ENCODE measurements at places on chromosomes 12 and 14.

- no peak overlapping the region for H3K27ac ChIP-seq
- no peaks in the 10 kb centered on the region for H3K4me1 ChIP-seq
- H3K4me3 ChIP-seq, result no peak overlapping the region
- no peaks in the 10 kb centered on the region for H3K36me3 ChIP-seq
- DNase-seq, result no peak
Observed at GRCh38 chr14:30966415-30967363, 58.8 kb upstream of the AP4S1 start.

GRCh38 chr12:110253176-110253575 is 27.9 kb upstream of the ATP2A2 start:
- peak overlapping the region; percentile 87 for H3K27ac ChIP-seq
- DNase-seq, result peak; percentile 84
- H3K4me1 ChIP-seq, result peaks cover 51% of the 10 kb centered on the region

GRCh38 chr14:88194531-88194930 is 128.5 kb downstream of the KCNK10 start:
- peaks cover 40% of the 10 kb centered on the region for H3K27me3 ChIP-seq
- no peak overlapping the region for H3K4me3 ChIP-seq
- no peak overlapping the region for H3K27ac ChIP-seq
- H3K4me1 ChIP-seq, result no peaks in the 10 kb centered on the region

DNA sequence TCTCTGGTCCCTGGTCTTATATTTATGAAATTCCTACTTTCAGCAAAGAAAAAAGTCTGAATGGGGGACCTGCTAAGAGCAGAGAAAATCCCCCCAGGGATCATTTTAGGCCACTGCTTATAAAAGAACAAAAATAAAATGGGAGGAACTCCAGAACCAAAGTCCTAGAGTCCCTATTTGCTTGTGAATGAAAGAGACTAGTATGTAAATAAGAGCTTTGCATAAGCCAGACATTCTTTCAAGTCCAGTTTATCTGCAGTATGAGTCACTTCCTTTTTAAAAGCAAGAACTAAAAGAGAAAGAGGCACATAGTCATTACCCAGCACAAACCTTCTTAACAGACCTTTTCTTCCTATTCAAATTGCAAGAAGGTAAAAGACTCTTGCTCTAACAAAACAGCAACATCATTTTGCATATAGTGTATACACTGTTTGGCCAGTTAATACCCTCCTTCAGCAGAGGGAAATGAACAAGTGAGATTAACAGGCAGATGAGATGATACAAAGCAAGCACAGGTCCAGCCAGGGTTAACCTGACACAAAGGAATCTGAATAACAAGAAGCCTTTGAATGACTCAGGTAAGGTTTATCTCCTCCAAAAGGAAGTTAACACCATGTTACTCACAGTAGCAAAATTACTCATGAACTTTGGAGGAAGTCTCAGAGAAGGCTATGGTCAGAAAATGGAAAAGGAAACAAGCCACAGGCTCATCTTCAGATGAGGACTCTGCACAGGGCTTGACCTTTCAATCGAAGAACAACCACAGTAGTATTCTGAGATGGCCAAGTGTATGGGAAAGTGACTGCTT is 87.3 kb downstream of the PHLDA1 start:
- no peaks in the 10 kb centered on the region for H3K36me3 ChIP-seq
- H3K27me3 ChIP-seq, result no peaks in the 10 kb centered on the region
- no peak overlapping the region for H3K27ac ChIP-seq
- H3K4me1 ChIP-seq, result peaks cover 2% of the 10 kb centered on the region

GRCh38 chr14:100221533-100222223 is 17.3 kb upstream of the YY1 start:
- peak; percentile 60 for DNase-seq
- peak overlapping the region; percentile 55 for H3K27ac ChIP-seq
- H3K4me3 ChIP-seq, result peak overlapping the region; percentile 68
- peaks cover 7% of the 10 kb centered on the region for H3K4me1 ChIP-seq

DNA sequence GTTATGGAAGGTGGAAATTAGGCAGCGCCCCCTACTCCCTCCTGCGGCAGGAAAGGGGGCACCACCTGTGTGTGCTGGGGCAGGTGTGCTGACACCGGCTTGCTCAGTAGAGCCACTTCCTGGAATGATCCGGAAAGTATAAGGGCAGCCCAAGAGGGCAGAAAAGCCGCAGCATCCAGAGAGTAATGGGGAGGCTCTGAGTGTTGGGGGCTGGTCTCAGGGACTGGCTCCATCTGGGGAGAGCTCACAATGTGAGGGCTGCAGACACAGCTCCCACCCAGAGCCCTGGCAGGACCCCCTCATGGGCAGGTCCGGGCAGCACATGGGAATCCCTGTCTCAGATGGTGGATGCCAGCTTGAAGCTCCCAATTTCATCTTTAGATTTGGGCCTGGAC is 187.6 kb upstream of the C14orf180 start:
- H3K4me1 ChIP-seq, result peaks cover 24% of the 10 kb centered on the region
- no peaks in the 10 kb centered on the region for H3K36me3 ChIP-seq
- no peak for DNase-seq

DNA sequence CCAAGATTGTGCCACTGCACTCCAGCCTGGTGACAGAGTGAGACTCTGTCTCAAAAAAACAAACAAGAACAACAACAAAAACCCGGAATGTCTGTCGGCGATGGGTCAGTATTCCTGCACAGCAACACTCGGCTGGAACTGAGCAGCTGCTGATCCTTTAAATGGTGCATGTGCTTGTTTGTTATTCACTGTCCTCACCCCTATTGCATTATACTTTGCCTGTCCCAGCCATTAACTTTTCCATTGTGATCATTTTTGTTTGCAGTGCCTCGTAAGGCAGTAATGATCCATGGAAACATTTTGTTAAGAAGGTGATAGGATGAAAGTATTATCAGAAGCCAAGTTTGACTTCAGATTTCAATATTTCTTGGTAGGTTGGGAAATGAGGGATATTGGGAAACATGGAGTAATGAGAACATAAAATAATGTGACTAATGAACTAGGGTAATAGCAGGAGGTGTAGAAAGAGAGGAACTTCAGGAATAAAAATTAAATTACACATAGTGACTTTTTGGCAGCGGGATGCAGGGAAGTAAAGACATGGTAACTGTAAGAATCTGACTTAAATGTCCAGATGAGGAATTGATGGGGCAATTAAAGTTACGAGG is 6.1 kb downstream of the ACSS3 start:
- no peak overlapping the region for H3K4me3 ChIP-seq
- no peaks in the 10 kb centered on the region for H3K27me3 ChIP-seq
- H3K4me1 ChIP-seq, result peaks cover 21% of the 10 kb centered on the region
- no peaks in the 10 kb centered on the region for H3K36me3 ChIP-seq
- H3K27ac ChIP-seq, result no peak overlapping the region

GRCh38 chr14:42633504-42634095 is 1026.9 kb downstream of the LRFN5 start:
- no peak for DNase-seq
- H3K4me3 ChIP-seq, result no peak overlapping the region
- no peaks in the 10 kb centered on the region for H3K36me3 ChIP-seq
- no peaks in the 10 kb centered on the region for H3K4me1 ChIP-seq
- no peak overlapping the region for H3K27ac ChIP-seq

DNA sequence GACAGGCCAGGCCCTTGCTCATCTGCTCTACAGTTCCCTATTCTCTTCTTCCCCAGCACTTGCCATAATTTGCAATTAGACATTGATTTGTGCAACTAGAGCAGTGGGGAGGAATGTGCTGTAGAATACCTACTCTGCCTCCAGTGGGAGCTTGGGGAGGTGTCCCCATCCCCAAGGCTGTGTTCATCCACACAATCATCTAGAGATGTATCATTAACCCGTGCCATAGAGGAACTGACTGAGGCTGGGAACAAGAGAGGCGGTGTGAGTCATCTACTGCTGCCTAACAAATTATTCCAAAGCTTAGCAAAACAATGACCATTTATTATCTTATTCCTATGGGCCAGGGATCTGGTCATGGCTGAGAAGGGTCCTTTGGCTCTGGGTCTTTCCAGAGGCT is 5.1 kb upstream of the OTUB2 start:
- H3K27me3 ChIP-seq, result no peaks in the 10 kb centered on the region
- H3K4me1 ChIP-seq, result no peaks in the 10 kb centered on the region
- H3K4me3 ChIP-seq, result no peak overlapping the region
- DNase-seq, result no peak
- H3K36me3 ChIP-seq, result no peaks in the 10 kb centered on the region
- no peak overlapping the region for H3K27ac ChIP-seq

DNA sequence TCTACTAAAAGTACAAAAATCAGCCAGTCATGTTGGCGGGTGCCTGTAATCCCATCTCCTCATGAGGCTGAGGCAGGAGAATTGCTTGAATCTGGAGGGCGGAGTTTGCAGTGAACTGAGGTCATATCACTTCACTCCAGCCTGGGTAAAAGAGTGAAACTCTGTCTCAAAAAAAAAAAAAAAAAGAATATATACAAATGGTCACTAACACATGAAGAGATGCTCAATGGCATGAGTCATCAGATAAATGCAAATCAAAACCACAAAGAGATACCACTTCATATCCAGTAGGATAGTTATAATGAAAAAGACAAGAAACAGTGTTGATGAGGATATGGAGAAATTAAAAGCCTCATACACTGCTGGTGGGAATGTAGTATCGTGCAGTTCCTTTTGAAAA is 33.6 kb upstream of the METAP2 start:
- H3K4me1 ChIP-seq, result no peaks in the 10 kb centered on the region
- no peak overlapping the region for H3K4me3 ChIP-seq
- H3K27ac ChIP-seq, result no peak overlapping the region
- H3K36me3 ChIP-seq, result no peaks in the 10 kb centered on the region
- DNase-seq, result no peak
- no peaks in the 10 kb centered on the region for H3K27me3 ChIP-seq

GRCh38 chr12:98939926-98940325 is 294.8 kb downstream of the APAF1 start:
- no peaks in the 10 kb centered on the region for H3K4me1 ChIP-seq
- DNase-seq, result no peak
- H3K36me3 ChIP-seq, result no peaks in the 10 kb centered on the region
- no peaks in the 10 kb centered on the region for H3K27me3 ChIP-seq
- H3K27ac ChIP-seq, result no peak overlapping the region

DNA sequence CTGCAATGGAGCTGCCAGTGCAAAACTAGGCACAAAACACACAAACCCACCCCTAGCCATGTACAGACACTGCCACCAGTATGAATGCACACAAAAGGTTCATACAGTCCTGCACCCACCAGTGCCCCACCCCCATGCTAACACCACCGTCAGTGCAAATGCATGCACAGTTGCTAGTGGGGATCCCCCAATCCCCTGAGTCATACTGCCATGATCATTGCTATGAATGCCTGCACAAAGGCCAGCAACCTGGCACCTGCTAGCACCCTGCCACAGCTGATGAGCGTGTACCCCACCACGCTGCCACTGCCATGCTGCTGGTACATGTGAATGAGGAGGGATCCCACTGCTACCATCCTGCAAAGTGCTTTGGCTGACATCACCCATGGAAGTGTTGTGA is 23.9 kb downstream of the PZP start:
- H3K4me1 ChIP-seq, result no peaks in the 10 kb centered on the region
- H3K4me3 ChIP-seq, result no peak overlapping the region
- no peaks in the 10 kb centered on the region for H3K36me3 ChIP-seq

GRCh38 chr12:74619084-74619483 is 81.4 kb downstream of the ATXN7L3B start:
- no peaks in the 10 kb centered on the region for H3K4me1 ChIP-seq
- no peak overlapping the region for H3K27ac ChIP-seq
- no peak overlapping the region for H3K4me3 ChIP-seq
- no peaks in the 10 kb centered on the region for H3K27me3 ChIP-seq

DNA sequence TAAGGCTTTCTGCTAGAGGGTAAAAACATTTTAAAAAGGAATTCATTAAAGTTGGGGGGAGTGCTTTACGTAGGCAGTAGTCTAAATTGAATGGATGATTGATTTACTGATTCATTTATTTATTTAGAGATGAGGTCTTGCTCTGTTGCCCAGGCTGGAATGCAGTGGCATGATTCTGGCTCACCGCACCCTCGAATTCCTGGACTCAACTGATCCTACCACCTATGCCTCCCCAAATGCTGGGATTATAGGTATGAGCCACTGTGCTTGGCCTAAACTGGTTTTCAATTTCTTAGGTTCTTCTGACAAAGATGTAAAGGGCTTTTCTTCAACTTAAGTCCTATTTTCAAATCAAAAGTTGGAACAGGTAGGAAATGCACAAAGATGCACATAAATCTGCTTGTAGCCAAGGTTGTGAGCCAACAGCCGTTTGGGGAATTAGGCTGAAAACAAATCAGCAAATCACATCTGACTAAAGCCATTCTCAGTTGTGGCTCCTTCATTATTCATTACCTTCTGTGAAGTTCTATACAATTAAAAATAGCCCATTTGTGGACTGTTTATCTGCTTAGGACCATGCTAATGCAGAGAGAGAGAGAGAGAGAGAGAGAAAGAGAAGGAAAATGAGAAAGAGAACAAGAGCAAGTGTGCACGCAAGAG is 218.0 kb downstream of the PPM1H start:
- H3K27ac ChIP-seq, result no peak overlapping the region
- no peak overlapping the region for H3K4me3 ChIP-seq
- H3K36me3 ChIP-seq, result no peaks in the 10 kb centered on the region
- peaks cover 9% of the 10 kb centered on the region for H3K4me1 ChIP-seq
- no peaks in the 10 kb centered on the region for H3K27me3 ChIP-seq

GRCh38 chr12:95633049-95633731 is 81.9 kb upstream of the USP44 start:
- H3K4me1 ChIP-seq, result no peaks in the 10 kb centered on the region
- H3K36me3 ChIP-seq, result no peaks in the 10 kb centered on the region
- no peaks in the 10 kb centered on the region for H3K27me3 ChIP-seq
- no peak overlapping the region for H3K4me3 ChIP-seq
- H3K27ac ChIP-seq, result peak overlapping the region; percentile 42

DNA sequence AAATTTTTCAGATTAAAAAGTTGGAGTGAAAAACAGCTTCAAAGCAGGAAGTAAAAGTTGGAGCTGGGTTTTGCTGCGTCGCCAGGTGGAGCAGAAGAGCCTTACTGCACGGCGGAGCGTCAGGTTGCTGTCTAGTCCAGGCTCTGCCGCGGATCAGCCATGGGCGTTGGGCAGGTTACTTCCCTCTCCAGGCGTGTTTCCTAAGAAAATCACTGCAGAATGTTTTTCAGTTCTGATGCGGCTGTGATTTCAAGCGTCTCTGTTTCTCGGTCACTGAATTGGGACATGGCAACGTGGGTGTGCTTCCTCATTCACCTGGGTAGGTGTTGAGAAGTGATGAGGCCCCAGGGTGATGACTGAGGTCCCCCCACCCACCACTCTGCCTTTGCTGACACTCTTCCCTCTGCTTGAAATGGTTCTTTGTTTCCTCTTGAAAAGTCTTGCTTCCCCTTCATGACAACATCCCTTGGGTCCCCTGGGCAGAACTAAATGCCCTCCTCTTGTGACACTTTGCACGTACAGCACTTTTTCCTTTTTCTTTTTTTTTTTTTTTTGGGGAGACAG is 7.6 kb downstream of the EVL start:
- H3K36me3 ChIP-seq, result no peaks in the 10 kb centered on the region
- H3K27me3 ChIP-seq, result no peaks in the 10 kb centered on the region
- peaks cover 19% of the 10 kb centered on the region for H3K4me1 ChIP-seq

DNA sequence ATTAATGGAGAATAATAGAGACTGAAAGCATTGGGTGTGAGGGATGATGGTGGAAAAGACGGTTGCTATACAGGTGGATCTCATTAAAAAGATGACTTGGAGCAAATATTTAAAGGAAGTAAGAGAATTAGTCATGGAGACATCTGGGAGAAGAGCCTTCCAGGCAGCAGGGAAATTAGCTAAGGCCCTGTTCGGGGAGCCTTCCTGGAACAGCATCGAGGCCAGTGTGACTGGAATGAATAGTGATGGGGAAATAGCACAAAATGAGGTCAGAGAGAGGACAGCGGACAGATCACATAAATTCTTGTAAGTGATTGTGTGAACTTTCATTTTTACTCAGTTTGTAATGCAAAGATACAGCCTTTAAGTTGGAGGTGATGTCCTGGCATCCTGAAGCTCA is 842.3 kb downstream of the SLC6A15 start:
- no peaks in the 10 kb centered on the region for H3K4me1 ChIP-seq
- H3K27ac ChIP-seq, result no peak overlapping the region
- no peak overlapping the region for H3K4me3 ChIP-seq
- no peaks in the 10 kb centered on the region for H3K36me3 ChIP-seq
